ENCODE measurements at places on chromosomes 3 and 15.

DNA sequence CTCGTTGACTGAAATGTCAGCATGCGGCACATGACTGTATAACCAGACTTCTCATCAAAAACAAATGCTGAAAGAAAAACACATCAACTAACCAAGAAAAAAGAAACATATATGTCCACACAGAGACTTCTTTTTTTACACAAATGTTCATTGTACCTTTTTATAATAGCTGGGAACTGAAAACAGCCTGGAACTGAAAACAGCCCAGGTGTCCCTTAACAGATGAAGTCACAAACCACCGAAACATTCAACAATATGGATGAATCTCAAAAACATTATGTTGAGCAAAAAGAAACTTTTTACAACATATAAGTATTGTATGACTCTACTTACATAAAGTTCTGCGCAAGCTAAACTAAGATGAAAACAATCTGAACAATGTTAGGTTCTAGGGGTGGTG is 20.6 kb downstream of the UBE3A start:
- no peak for DNase-seq

GRCh38 chr3:10226293-10226692 is 22.0 kb upstream of the TATDN2 start:
- DNase-seq: no peak

DNA sequence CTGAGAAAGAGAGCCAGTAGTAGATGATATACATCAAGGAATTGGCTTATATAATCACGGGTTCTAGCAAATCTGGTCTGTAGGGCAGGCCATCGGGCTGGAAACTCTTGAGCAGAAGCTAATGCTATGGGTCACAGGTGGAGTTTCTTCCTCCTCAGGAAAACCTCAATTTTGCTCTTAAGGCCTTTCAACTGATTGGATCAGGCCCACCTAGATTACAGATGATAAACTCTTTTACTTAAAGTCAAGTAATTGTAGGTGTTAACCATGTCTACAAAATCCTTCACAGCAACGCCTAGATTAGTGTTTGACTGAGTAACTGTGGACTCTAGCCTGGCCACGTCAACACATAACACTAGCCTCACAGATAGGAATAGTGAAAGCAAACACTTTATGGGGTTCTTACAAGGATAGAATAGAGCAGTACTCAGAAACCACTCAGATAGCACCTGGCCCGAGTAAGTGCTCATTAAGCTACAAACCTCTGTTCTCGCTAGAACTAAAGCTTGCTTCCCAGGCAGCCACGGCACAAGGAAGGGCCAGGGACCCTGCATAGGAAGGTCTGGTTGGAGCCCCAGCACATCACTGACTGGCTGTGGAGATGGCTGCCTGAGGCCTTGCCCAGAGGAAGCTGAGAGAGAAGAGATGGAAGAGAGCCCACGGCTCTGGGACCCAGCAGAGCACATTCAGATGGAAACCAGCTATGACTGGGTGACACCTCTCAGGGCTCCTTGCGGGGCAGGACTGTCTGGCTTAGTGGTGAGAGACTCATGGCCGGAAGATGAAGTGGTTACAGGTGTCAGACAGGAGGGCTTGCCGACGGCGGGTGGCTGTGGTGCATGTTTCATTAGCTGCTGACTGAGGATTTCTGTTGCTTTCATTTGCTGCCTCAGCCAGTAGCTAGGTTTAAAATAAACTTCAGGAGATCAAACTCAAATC is 202.5 kb upstream of the TLE3 start:
- DNase-seq: peak; percentile 62

- DNase-seq: no peak
Measured at GRCh38 chr3:184696697-184697096, 15.2 kb downstream of the MAGEF1 start.

- no peak for DNase-seq
Measured at GRCh38 chr3:182241766-182242488, 530.2 kb downstream of the SOX2 start.

DNA sequence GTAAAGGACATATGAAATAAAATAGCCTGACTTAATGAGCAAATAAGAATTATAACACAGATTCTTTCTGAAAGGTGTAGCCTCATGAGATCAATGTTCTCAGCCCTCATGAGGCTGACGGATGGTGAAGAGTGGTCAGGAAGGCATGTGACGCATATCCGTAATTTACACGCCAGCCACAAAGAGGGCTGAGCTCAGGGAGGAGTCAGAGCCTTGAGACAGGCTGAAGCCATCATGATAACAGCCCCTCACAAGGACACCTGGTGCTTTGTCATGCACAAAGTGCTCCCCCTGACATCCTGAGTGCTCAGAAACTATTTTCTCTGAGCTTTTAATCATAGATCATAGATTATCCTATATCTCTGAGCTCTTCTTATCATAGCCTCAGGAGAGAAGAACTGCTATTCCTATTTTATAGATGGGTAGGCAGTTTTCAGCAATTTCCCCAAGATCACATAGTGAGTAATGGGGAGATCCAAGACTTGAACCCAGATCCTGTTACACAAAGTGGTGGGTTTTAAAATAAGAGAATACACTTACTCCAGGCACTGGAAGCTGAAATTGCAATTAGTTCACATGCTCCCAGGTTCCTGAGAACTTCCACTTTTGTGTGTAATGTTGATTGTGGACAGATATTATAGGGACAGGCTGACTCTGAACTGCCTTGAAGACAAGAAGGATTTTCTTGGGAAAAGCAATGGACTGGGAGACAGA is 267.1 kb downstream of the RPLP1 start:
- peak; percentile 30 for DNase-seq

- no peak for DNase-seq
Measured at GRCh38 chr3:142876417-142876816, 12.5 kb downstream of the PCOLCE2 start.

- DNase-seq: no peak
Measured at GRCh38 chr3:171829841-171830517, 13.2 kb upstream of the TMEM212 start.

- DNase-seq: no peak
Measured at GRCh38 chr3:14726441-14726780, 51.5 kb downstream of the C3orf20 start.

DNA sequence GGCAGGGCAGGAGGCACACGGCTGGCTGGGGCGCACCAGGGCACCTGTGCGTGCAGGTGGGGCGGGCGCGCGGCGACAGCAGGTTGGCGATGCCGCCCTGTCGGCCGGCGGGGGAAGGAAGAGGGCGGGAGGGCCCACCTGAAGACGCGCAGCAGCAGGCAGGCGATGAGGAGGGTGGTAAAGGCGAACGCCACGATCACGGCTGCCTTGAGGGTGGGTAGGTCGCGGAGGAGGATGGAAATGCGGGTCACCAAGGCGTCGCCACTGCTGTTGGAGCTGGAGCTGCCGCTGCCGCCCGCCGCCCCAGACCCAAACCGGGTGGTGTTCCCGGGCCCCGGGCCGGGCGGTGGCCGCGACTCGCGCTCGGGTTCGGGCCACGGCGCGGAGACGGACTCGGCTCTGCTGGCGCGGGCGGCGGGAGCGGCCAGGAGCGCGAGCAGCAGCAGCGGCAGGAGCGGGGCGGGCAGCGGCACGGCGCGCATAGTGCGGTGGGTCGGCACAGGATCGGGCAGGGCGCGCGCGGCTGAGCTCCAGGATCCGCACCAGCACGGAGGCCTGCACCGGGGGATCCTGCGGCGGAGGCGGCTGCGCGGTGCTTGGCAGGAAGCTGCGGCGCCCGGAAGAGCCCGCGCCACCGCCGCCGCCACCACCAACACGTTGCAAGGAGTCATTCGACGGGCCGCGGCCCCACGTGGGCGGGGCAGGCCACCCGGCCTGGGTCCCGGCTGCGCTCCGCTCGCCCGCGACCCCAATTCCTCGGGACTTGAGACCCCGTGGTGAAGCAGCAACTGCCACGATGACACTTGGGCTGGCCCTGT is at the start of gene FAM174B:
FAM174B (minus strand) TSS at position 598 of the 818 bp plus-strand sequence.
- no peak for DNase-seq

- DNase-seq: peak; percentile 52
Measured at GRCh38 chr3:48273594-48274211, 32.8 kb downstream of the ZNF589 start.

- no peak for DNase-seq
Measured at GRCh38 chr3:127822682-127823425, 539 bp upstream of the MGLL start.

- no peak for DNase-seq
Measured at GRCh38 chr15:100191161-100191560, 150.6 kb downstream of the ADAMTS17 start.

GRCh38 chr15:94655249-94655880 is 424.0 kb downstream of the MCTP2 start:
- no peak for DNase-seq

GRCh38 chr3:127629467-127630403 is 750 bp downstream of the PODXL2 start:
- no peak for DNase-seq

DNA sequence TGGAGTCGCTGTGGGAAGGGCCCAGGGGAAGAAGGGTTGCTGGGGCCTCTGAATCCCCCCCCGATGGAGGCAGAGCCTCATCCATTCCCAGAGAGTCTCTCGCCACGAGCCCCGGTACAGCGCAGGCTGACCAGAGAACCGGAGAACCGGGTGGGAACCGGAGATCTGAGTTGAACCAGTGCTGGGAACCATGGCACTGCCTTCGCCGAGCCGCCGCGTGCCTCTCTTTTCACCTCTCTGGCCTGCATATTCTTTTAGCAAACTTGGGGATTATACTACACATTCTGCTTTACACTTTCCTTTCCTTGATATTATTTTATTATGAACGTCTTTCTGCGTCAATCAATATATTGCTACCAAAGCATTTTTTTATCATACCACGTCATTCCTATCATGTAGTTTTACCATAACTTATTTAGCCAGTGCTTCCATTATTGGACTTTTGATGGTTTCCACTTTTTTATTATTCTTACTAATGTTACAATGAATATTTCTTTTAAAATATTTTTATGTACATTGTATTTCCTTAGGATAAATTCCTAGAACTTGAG is 7.2 kb downstream of the NRROS start:
- DNase-seq: no peak

DNA sequence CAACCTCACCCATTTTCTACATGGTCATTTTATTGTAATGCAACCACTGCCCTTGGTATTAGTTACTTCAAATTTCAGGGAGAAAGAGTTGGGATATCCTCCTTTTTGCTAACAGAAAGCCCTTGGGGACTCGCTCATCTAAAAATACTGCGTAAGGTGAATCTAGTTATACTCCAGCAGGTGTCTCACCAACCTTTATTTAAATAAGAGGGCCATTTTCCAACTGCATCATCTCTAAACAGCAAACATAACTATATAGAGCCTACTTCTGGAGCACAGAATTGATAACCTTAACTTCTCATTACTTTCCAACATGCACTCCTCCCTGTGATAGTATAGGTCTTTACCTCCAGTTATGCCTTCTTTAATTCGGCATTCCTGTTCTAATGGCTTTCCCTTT is 77.5 kb downstream of the TBL1XR1 start:
- no peak for DNase-seq

DNA sequence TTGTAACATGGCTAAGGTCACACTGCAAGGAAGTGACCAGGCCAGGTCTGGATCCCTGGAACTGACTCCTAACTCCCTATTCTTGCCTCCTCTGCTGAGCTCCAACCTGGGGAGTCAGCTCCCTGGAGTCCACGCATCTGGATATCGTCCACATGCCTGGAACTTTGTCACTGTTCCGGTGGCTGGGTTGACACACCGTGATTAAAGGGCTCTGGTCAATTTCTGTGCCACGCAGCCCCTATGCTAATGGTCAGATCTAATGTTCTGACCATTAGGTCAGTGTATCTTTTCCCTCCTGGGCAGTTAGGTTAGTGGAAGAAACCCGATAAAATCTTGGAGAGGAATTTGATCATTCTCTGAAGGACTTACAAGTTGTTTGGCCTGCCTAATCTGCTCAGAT is 1.6 kb upstream of the TPM1 start:
- DNase-seq: no peak

- no peak for DNase-seq
Measured at GRCh38 chr15:67180514-67181191, 73.8 kb downstream of the AAGAB start.

- DNase-seq: no peak
Measured at GRCh38 chr3:40382617-40382979, 4.4 kb upstream of the ENTPD3 start.

- peak; percentile 27 for DNase-seq
Measured at GRCh38 chr3:186930641-186931531, 560 bp downstream of the ST6GAL1 start.

GRCh38 chr3:79497447-79498111 is 270.2 kb downstream of the ROBO1 start:
- no peak for DNase-seq

DNA sequence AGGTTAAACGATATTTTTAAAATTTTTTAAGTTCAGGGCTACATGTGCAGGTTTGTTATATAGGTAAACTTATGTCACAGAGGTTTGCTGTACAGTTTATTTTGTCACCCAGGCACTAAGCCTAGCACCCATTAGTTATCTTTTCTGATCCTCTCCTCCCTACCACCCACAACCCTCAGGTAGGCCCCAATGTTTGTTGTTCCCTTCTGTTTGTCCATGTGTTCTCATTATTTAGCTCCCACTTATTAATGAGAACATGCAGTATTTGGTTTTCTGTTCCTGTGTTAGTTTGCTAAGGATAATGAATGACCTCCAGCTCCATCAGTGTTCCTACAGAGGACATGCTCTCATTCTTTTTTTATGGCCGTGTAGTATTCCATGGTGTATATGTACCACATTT is 14.9 kb downstream of the FAM162A start:
- DNase-seq: no peak

GRCh38 chr15:33448961-33449606 is 138.3 kb downstream of the RYR3 start:
- no peak for DNase-seq

- DNase-seq: no peak
Measured at GRCh38 chr3:85652360-85652759, 693.6 kb downstream of the CADM2 start.

DNA sequence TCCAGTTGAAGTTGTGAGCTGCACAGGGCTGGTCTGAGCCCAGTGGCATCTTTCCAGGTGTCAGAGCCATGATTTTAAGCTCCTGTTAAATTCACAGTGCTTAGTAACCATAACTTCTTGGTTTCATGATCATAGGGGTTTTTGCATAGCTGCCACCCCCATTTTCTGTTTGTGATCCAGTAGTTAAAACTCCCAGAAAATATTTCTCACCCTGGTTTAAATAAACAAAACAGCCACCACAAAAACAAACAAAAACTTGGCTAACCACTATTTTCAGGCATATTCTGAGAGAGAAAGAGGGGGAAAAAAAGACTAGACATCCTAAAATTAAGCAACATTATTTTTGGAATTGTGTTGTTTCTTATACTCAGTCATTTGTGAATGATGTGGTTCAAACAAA is 175.3 kb downstream of the IGF1R start:
- DNase-seq: no peak

DNA sequence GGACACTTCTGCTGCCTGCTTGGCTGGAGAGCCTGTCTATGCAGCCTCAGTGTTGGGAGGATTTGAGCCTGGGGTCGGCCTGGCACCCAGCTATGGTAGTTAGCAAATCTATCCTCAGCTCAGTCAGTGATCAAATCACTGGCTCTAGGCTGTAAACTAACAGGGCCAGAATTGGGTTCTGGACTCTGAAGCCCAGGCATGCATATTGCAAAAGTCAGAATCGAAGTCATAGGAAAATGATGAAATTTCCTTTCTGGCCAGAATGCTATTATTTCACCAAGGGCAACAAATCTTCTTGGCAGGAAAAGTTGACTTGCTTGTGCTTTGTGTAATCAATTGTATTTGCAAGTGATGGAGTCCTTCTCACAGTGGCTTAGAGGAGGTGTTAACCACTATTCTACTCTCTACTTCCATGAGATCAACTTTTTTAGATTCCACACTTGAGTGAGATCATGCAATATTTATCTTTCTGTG is 482.6 kb upstream of the TPRG1 start:
- no peak for DNase-seq

Data from activated CD4-positive, alpha-beta T cell treated with anti-CD3 and anti-CD28 coated beads for 24 hours (primary cell).